Kidney capillary endothelial cell (primary cell): ENCODE measurements at places on chromosomes 5 and 9.

GRCh38 chr9:77848897-77849296 lies 182.7 kb downstream of the GNAQ start:
- DNase-seq: peak; percentile 51

DNA sequence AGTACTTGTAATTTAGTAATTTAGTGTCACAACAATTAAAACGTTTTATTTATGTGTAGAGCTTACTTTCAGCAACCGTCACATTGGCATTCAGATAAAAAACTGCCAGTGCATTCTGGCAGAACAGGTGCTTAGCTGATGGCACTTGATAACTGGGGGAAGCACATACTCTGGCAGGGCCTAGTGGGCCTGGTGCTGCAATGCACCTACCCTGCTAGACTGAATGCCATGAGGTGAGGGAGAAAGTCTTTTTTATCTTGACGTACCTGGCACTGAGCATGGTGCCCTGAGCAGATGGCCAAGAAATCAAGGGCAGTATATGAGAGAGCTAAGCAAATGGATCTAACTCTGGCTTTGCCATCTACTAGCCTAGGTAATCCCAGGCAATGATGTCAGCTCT lies 280.6 kb upstream of the EFNA5 start:
- no peak for DNase-seq

- no peak for DNase-seq
These were observed 24.9 kb downstream of the TICAM2 start for GRCh38 chr5:115577329-115577728.

DNA sequence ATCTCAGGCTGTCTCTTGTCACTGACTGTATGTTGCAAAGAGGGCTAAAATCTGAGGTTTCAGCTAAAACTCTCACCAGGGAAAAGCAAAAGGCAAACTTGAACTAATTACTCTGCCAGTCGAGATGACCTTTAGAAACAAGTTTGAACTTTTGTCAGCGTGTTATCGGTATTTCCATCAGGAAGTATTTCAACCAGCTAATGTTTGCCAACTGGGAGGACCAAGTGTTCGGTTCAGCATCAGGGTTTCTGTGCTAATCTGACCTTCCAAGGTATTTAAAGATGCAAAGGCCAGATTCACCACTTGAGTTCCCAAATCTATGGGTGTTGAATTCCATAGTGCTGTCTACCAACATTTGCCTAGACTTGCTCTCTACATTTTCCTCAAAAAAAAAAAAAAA lies 230.5 kb downstream of the SLIT3 start:
- DNase-seq: no peak

GRCh38 chr5:184471-184870 lies 6.8 kb upstream of the LRRC14B start:
- DNase-seq: no peak

DNA sequence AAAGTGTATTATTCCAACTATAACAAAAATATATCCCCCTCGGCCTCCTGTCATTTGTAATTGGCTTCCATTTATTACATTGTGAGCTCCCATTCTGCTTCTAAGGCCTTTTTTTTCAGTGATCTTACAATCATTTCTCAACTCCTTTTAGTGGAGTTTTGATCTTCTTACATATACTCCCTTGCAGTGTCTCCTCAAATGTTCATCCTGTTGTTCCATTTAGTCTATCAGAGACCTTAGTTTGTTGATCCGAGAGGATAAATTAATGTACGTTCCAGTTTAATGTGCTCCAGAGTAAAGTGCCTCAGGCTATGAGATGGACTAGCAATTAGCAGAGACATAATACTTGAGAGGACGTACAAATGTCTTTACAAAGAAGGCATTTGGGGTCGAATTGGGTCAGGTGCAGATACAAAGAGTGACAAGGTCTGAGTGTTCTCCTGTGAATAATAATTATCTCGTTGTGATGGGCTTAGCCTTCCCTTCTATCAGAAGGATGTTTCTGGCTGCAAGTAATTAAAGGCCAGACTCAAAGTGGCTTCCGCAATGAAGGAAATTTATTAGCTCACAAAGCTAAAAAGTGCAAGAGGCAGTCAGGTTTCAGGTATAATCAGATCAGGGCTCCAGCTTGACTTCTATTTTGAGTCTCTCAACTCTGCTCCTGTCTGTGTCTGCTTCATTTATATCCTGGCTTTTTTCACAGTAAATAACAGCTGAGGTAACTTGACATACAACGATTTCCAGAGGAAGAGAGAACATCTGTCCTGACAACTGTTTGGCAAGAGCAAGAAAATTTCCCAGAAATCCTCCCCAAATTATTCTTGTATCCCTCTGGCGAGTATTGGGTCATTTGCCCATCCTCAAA lies 30.1 kb downstream of the ARRDC3 start:
- DNase-seq: no peak

DNA sequence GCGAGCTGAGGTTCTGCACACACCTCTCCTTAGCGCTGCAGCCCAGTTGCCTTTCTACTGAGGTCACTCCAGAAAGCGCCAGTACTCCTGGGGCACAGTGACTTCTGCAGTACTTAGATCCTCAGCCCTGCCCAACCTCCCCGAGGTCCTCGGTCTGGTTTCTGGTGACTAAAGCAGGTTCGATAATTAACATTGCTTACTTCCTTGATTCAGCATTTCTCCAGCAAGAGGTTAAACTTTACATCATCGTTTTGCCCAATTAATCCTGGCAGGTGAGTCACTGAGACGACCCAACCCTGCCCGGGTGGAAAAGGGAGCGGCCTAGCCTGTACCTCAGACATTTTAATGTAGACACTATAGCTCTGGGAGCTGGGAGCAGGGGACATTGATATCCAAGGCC lies 77.6 kb downstream of the PLAC8L1 start:
- DNase-seq: no peak

DNA sequence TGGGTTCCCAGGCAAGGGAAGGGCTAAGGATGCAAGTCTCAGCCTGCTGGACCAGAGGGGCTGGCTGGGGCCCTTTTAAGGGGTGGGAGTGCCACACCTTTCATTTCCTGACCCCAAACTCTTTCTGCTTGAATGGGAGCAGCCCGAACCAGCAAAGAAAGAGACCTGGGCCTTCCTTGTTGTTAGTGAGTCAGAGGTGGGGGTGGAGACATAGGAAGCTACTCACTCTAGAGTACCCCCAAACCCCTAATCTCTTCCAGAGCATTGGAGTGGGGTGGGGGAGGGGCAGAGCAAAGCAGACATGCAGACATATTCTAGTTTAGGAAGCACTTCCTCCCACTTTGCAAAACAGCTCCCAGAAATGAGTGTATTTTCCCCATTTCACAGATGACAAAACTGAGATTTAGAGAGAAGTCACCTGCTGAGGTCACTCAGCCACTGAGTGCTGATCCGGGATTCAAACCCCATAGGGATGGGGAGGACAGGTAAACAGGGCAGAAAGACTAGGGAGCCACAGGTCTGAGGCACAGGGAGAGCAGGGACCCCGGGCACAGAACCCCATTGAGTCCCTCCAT lies 6.0 kb upstream of the AQP3 start:
- no peak for DNase-seq

GRCh38 chr9:8251566-8251965 lies 452.0 kb upstream of the DMAC1 start:
- DNase-seq: no peak

GRCh38 chr5:133226186-133226585 lies 174.4 kb downstream of the HSPA4 start:
- no peak for DNase-seq

- DNase-seq: no peak
These were observed 232.6 kb downstream of the BNC2 start for GRCh38 chr9:16637911-16638310.

- no peak for DNase-seq
These were observed 9.6 kb upstream of the BICD2 start for GRCh38 chr9:92774274-92774673.

GRCh38 chr5:40258222-40258621 lies 421.5 kb upstream of the PTGER4 start:
- DNase-seq: peak; percentile 24

DNA sequence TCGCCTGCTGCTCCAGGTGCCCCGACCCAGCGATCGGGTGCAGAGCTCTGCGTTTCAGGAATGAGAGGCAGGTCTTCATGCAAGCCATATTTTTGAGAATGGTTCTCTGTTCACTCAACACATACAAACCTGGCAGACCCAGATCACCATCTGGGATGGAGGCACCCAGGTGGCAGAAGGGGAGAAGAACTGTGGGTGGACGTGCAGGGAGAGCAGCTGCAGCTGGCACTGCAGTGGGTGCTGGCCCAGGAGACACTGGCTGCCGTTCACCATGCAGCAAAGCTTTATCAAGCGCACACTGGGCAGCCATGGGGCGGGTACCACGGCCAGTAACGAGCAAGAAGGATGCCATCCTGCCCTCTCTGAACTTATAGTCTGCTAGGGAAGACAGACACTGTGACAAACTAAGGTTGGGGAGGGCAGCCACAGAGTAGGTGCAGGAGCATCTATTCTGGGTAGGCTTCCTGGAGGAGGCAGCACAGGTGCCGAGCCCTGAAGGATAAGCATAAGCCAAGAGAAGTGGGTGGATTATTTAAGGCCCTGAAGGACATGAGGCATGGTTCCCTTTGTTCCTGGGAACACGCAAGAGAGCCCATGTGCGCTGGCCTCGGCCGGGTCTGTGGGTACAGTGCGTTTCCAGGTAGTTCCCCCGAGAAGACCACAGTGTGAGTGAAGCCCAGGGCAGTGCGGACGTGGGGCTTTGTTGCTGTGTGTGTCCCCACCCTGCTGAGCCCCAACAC lies 46.2 kb upstream of the FCN2 start:
- no peak for DNase-seq

GRCh38 chr9:120702075-120702474 lies 12.2 kb downstream of the MEGF9 start:
- no peak for DNase-seq

GRCh38 chr9:136620441-136621018 lies 42.2 kb upstream of the EGFL7 start:
- DNase-seq: no peak
